Ascending aorta (tissue), 2 donors: ENCODE measurements at places on chromosomes 5 and 9. TPM values are rescaled to one million over a fixed set of nuclear protein-coding genes. Genes with fewer than 3 reads are reported as not detected.
A peak's percentile ranks its signal among the peaks of the same experiment; 100 is the strongest.

DNA sequence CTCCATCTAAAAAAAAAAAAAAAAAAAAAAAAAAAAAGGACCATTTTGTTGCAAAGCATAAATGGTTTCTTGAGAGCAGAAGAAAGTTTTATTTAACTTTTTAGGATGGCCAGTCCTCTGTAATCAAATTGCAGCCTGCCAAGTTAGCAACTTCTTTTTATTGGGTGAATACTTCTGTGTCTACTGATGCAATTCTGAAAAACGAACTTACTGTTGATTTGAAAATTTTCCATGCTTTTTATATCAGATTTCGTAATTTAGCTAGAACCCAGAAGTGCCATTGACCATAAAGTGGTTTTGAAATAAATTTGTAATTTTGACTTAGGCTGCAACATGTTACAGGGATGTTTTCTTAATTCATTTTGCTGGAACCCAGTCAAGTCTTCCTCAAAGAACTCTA lies 269.1 kb upstream of the ACTBL2 start:
- no peak for DNase-seq

GRCh38 chr9:23643656-23644258 lies 182.3 kb downstream of the ELAVL2 start:
- no peak for DNase-seq

GRCh38 chr9:35726931-35727330 lies 5.1 kb downstream of the TLN1 start:
- DNase-seq: peak; percentile 90

The DEPDC1B gene
- total RNA-seq: 2.4 TPM

DNA sequence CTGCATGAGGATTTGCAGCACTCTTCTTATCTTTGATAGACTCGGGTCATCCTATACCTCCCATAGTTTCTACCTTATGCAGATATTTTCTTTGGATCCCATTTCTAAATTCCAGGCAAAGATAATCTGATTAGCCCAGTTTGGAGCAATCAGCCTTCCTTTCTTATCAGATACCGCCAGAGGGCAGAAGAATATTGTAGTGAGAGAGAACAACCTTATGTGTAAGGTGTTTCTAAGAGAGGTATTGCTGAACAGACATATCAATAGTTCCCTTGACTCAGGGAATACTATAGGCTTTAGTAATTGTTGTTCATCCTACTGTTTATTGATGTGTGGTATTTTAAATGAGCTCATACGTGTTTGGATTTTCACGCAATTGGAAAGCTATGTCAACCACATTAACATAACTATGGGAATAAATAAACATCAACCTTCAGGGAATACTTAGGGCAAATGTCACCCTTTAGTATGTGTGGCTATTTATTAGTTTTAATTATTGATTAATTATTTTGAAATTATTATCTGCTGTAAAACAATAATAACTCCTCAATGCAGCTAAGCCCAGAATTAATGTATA lies 1435.2 kb upstream of the CDH9 start:
- no peak for DNase-seq

The CAMK2A gene
- total RNA-seq: not detected

GRCh38 chr9:5549658-5550650 lies 39.6 kb downstream of the PDCD1LG2 start:
- DNase-seq: no peak

GRCh38 chr9:136004219-136004618 lies 43.0 kb upstream of the UBAC1 start:
- DNase-seq: no peak

DNA sequence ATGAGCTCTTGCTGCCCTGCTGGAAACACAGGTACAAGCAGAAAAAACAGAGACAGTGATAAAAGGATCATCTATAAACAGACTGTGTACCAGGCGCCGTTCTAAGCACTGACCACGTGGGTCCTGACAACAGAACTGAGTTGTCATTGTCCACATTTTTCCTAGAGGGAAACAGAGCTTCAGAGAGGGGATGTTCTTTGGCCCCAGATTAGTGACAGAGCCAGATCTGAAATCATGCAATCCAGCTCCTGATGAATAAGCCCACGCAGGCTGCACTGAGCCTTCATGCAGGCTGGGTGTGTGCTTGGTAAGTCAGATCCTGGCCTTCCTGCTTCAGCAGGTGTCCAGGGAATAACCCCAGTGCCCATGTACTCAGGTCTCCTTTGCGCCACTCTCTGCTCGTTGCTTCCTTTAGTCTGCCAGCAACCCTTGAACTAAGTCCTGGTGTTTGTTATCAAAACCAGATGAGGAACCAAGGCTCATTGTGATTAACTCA lies 22.8 kb upstream of the TCF7 start:
- DNase-seq: no peak

The PROB1 gene
- 4.3 TPM for total RNA-seq

- no peak for DNase-seq
These were observed 158.6 kb upstream of the CD180 start for GRCh38 chr5:67355120-67355713.

The WNT8A gene
- total RNA-seq: not detected

DNA sequence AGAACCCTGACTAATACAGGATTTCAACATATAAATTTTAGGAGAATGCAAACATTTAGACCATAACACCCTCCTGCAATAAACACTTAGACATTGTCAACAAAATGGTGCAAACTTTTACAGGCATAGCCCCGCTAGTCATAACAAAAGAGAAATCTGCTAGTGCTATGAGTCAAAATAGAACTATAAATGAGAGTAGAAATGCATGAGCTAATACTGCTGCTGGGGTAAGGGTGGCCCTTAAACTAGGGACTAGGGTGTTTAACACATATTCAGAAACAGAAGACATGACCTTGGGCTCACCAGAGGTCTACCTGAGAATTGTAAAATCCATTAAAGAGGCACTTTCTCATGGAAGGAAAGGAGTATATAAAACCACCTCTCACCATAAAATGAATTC lies 131.6 kb downstream of the TLR4 start:
- no peak for DNase-seq

DNA sequence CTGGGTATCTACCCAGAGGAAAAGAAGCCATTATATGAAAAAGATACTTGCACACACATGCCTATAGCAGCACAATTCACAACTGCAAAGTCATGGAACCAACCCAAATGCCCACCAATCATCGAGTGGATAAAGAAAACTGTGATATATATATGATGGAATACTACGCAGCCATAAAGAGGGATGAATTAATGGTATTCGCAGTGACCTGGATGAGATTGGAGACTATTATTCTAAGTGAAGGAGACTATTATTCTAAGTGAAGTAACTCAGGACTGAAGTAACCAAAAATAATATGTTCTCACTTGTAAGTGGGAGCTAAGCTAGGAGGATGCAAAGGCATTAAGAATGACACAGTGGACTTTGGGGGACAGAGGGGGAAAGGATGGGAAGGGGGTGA lies 30.0 kb upstream of the GABBR2 start:
- DNase-seq: no peak

DNA sequence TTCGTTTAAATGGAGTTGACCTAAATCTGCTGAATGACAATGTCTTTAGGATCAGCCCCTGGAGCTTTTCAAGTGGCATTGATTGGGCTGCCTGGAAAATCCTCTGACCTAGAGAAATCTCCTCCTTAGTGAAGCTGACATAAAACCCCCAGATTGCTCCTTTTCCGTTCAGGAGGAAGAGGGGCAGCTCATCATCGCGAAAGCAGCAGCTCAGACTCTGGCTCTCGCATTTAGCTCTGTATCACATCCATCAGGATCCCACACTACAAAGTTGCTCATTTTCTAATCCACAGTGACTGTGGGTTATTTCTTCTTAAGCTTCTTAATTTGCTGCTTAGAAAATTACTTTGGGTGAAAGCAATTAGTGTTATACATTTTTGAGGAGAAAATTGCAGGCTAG lies 373.7 kb downstream of the ENC1 start:
- no peak for DNase-seq
